ENCODE measurements at places on chromosomes 3 and 15.

GRCh38 chr15:62482785-62483429 is 317.8 kb upstream of the C2CD4B start:
- peak; percentile 75 for DNase-seq

DNA sequence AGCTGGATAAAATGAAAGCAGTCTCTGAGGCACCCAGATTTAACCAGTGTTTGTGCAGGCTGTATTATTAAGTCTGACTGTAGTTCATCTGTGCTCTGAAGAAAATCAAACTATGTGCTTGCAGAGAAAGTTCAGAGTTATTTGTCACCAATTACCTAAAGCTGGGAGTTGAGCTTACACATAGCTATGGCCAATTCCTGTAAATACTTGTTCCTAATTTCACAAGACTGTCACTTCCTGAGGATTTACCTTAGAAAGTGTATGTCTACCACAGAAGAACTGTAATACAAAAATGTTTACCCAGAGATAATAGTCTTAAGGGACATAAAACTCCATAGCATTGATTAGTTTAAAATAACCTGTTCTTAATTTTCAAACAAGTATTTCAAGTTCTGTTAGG is 628.4 kb upstream of the TGFBR2 start:
- no peak for DNase-seq

DNA sequence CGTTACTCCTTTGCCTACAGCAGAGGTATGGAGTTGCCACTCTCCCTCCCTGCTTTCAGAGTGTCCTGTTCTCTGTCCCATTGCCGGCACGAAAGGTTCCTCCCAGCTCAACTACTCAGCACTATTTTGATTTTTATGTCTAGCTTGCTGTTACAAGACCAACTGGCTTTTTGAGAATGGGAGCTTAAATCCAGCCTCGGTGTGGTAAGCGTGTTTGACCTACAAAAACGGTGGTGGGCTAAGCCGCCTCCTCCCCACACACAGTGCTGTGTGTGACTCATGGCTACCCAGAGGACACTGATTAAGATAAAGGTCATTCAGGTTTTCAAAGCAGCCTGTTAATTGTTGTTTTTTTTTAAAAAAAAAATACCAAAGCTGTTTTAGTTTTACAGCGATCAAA is 64.5 kb downstream of the LRTM1 start:
- no peak for DNase-seq

GRCh38 chr3:148173851-148174250 is 523.9 kb upstream of the AGTR1 start:
- DNase-seq: no peak

DNA sequence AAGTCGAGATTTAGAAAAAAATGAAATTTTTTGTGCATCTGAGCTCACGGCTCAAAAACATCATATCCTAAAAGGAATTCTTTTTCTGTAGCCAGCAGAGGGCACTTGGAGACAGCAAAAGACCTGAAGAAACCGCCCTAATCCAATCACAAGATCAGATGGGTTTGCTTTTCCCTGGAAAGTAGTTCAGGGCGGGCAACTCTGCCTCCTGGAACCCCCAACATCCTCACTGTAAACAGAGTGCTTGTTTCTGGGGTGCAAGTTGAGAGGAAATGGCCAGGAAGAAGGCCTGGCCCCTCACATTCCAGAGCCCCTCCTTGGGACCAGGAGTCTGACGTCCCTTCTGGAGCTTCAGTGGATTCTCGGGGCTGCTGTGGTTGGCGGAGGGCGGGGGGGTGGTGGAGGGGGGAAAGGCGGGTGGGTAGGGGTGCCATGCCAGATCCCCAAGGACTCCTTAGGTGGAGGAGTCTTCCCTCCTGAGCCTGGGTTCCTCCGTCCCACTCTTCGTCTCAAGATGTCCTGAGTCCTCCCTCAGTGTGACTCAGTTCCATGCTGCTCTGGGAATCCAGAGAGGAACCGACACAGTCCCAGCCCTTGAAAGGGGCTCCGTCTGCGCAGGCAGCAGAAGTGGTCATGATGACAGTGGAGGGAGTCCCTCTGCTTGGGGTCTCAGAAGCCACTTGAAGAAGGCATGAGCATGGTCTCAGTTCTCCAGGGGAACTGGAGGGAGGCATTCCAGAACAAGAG is 35.9 kb downstream of the CCK start:
- DNase-seq: no peak

DNA sequence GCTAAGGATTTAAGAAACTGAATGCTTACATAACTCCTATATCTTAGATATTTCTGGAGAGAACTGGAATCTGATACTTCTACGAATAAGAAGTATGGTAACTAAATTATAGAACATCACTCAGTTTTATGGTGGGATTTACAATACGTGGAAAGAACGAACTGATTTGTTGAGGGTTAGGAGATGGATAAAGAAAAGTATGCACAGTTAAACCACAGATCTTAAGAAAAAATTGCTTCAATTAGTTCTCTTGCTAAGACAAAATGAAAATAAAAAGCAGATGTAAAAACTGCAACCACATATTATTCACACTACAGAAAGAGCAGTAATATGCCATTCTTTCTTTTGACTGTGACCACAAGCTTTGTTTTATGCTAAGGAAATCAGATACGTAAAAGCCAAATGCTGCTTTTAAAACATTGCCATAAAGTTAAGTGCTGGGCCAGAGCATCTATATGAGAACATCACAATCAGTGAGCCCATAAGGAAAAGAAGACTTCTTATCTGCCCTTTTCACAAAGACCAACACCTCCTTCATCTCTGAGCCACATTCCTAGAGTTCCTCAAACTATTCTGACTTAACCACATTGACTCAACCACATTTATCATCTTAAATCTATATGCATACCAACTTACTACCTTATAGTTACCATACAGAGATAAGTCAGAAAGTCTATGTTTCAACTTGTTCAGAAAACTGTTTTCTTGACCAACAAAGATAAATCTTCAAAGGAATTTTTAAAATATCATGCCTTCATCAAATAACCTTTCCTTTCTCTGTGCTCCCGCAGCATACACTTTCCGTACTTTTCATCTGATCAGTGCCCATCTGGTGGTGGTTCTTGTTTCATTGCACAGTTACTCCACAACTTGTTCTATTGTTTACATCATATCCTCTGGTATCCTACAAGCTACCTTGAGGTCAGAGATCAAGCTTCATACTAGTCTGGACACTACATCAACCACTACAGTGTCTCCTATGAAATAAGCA is 61.7 kb downstream of the FSIP1 start:
- no peak for DNase-seq

GRCh38 chr3:195887670-195888069 is 20.7 kb downstream of the TNK2 start:
- DNase-seq: no peak
